ENCODE measurements at places on chromosomes 13 and 19. TPM values are rescaled to one million over a fixed set of nuclear protein-coding genes. Genes with fewer than 3 reads are reported as not detected.

The OLFM4 gene
- total RNA-seq, result 3.1 TPM

The SH2D3A gene
- not detected for total RNA-seq

The ALG5 gene
- 30.3 TPM for total RNA-seq

The LHB gene
- not detected for total RNA-seq

The SOX1 gene
- total RNA-seq, result not detected

The TLE6 gene
- total RNA-seq, result not detected

The GJB2 gene
- 1.0 TPM for total RNA-seq

The MAST1 gene
- total RNA-seq, result not detected

The ZNF792 gene
- total RNA-seq, result 7.8 TPM

The CYP2F1 gene
- total RNA-seq, result not detected

The LNX2 gene
- 4.2 TPM for total RNA-seq

The ZNF439 gene
- total RNA-seq, result 4.7 TPM

The OR7C1 gene
- not detected for total RNA-seq

The GZMM gene
- total RNA-seq, result not detected

The LILRA6 gene
- under 0.01 TPM for total RNA-seq

The CYSLTR2 gene
- total RNA-seq, result under 0.01 TPM

The RAB20 gene
- 7.3 TPM for total RNA-seq

The DZIP1 gene
- total RNA-seq, result 11.0 TPM

The CNFN gene
- not detected for total RNA-seq

The CACNA1A gene
- 0.52 TPM for total RNA-seq

The C2CD4C gene
- 0.52 TPM for total RNA-seq

The LGALS7B gene
- not detected for total RNA-seq

The OR7D2 gene
- total RNA-seq, result not detected

The PABPC3 gene
- under 0.01 TPM for total RNA-seq

The PNMA8C gene
- 0.52 TPM for total RNA-seq

The TMEM255B gene
- 2.6 TPM for total RNA-seq

The UTP14C gene
- 12.5 TPM for total RNA-seq

The RXFP2 gene
- total RNA-seq, result under 0.01 TPM

The PDX1 gene
- not detected for total RNA-seq

The CFAP97D2 gene
- total RNA-seq, result not detected

The CYP4F12 gene
- total RNA-seq, result 1.0 TPM

The TEX101 gene
- total RNA-seq, result not detected

The DHX34 gene
- total RNA-seq, result 7.8 TPM

The PLPPR3 gene
- total RNA-seq, result 0.52 TPM

The PTH2 gene
- not detected for total RNA-seq

The LILRB5 gene
- 2.6 TPM for total RNA-seq

The CEBPA gene
- total RNA-seq, result 17.2 TPM

The MYO16 gene
- 43.8 TPM for total RNA-seq

The CGB7 gene
- 0.52 TPM for total RNA-seq

The KIR2DL4 gene
- total RNA-seq, result not detected

The LYL1 gene
- 13.6 TPM for total RNA-seq

The ANKLE1 gene
- total RNA-seq, result 0.52 TPM

The VSTM2B gene
- total RNA-seq, result not detected

The NRTN gene
- not detected for total RNA-seq

The ODAD3 gene
- not detected for total RNA-seq

The KCNRG gene
- total RNA-seq, result 2.1 TPM

The HCN2 gene
- not detected for total RNA-seq

The ZNF284 gene
- total RNA-seq, result 2.6 TPM
